Left colon (tissue), 2 donors: ENCODE measurements at places on chromosomes 7 and 10. TPM values are rescaled to one million over a fixed set of nuclear protein-coding genes. Genes with fewer than 3 reads are reported as not detected.

PSTK gene
- 2.0 TPM for total RNA-seq

C10orf67 gene
- total RNA-seq = not detected

ODAD2 gene
- 0.09 TPM for total RNA-seq

CRTAC1 gene
- 1.5 TPM for total RNA-seq

FAM25C gene
- total RNA-seq = not detected

NPSR1 gene
- not detected for total RNA-seq

GHRHR gene
- total RNA-seq = not detected

PNLIPRP2 gene
- total RNA-seq = 10.3 TPM

DNA sequence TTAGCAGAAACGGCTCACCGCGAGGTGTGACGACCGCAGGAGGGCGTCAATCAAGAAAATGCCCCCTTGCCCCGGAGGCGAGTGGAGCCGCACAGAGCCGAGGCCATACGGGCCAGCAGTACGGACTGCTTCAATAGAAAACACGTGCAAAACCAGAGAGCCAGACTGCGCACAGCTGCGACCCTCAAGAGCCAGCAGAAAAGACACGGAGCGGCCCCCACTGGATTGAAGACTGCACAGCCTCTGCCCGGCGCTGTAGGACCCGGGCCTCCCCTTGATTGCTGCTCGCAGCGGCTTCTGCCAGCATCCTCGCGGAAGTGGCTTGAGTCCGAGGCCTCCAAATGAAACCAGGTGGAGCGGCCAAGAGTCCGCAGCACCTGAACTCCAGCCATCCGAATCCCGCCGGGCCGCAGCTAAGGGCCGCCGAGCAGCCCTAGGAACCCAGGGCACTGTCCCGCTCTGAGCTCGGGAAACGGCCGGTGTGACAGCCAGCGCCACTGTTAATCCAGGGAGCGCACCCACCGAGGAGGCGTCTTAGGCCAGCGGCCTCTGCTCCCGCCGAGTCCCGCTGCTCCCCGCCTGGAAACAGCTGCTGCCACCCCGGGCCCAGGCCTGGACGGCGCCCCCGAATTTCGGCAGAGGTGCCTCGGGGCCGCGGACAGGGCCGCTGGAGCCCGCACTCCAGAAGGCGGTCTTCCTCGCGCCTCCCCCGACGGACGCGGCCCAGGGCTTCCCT, 660 bp upstream of the HHEX start:
- peak; percentile 30 for DNase-seq

GRCh38 chr7:112205343-112206237, 609 bp downstream of the DOCK4 start:
- DNase-seq = peak; percentile 69

- no peak for DNase-seq
These were observed 194.0 kb downstream of the PPP1R9A start for GRCh38 chr7:95101422-95101821.

- no peak for DNase-seq
These were observed 259.3 kb downstream of the SNX13 start for GRCh38 chr7:17680943-17681351.

GRCh38 chr7:33596686-33597085, 308.7 kb upstream of the BMPER start:
- DNase-seq = no peak

DNA sequence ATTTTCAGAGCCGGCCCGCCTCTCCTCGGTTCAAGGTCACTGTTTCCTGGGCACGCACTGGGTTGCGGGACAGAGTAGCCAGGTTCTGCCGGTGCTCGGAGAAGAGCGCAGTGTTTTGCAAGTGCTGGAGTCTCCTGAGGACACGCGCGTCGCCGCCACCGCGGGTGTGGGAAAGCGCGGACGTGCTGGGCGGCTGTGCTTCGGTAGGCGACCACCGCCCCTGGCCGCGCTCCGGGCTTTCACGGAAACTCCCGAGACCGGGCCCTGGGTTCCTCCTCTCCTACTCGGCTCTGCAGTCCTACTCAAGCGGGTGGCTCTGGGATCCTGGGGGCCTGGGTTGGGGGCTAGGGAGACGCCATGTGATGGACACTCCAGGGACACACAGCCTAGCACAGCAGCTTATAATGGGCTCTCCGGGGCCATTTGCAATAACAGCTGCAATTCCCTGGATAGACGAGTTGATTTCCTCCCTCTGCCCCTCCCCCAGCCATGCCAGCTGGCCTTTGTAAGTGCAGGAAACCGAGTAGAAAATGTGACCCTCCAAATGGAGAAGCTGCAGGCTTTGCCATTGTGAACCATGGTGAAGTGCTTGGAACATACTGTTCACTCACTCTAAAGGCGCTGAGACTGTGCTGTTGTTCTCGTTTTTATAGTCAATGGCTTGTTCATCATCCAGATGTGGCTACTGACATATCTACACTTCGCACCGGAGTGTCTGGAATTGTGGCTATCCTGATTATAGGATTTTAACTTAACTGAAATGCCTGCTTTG, 2.1 kb downstream of the FRAT1 start:
- DNase-seq = peak; percentile 45

DNA sequence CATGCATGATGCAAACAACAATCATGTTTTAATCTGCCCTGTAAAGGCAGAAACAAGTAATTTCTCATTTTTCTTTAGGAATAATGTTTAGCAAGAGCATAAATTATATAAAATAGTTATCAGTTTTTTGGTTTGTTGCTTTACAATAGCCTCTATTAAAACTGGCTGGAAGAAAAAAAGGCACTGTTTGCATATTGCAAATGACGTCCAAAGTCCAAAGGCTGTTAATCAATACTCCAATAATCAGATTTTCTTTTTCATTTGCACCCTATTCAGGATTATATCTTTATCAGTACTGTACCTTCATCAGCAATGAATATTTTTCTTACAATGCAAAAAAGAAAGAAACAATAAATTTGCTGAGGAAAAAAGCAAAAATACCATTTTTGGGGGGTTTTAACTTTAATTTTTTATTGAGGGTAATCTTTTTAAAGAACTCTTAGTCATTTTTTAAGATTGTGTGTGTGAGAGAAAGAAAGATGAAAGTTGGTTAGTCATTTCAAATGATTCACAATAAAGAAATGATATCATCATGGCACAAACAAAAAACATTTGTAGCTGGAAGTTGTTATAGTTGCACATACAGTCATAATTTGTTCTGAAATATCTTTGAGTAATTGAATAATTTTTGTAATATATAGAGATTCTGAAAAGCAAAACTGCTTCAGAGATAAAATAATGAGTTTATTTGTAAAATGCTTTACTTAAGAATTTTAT, 44.4 kb upstream of the AKR1C2 start:
- no peak for DNase-seq

DNA sequence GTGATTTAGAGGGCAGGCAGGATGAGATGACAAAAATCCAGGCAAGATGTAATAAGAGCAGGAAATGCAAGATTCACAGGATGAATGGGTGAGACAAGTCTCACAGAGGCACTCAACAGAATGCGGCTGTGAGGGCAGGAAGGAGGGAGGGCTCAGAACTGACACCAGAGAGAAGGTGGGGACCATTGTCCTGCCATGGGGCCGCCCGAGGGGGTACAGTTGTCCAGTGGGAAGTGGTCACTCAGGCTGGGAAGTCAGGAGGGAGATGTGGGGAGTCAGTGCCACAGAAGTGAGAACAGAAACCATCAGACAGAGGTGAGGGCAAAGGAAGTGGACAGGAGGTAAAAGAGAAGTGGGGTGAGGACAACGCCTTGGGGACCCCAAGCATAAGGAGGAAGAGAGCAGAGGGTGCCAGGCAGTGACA, 8.9 kb downstream of the HIP1 start:
- DNase-seq = no peak

DNA sequence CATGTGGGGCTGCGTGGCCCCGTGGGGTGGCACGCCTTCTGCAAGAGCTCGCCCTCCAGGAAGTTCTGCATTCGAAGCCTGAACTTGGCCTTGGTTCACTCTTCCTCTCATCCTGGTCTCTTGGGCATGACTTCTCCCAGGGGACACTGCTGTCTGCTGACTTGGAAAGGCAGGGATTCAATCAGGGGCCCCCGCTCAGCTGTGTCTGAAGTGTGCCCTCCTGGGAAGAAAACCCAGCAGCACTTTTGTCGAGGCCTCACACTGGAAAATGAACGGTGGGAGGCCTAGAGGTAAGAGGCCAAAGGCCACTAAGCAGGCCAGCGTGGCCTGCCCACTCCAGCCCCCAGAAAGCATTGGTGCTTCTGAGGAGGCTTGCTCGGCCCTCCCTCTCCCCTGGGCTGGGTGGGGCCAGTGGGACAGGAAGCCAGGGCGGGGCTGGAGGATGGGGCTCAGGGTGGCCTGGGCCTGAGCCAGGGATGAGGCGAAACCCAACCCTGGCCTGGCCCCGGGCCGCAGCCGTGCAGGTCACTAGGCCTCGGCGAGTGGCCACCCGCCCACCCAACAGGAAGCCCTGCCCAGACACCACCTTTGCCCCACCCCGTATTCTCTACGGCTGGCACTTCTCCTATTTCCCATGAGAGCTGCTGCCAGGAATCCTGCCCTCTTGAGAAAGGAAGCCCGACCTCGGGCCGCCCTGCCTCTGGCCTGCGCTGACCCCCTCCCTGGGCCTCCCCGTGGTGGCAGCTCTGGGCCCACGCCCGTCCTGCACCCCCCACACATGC, 81.1 kb downstream of the ZMIZ1 start:
- peak; percentile 81 for DNase-seq

GRCh38 chr10:34228066-34228465, 587.0 kb downstream of the PARD3 start:
- no peak for DNase-seq

GRCh38 chr10:4678023-4678950, 147.7 kb upstream of the AKR1E2 start:
- peak; percentile 33 for DNase-seq

DNA sequence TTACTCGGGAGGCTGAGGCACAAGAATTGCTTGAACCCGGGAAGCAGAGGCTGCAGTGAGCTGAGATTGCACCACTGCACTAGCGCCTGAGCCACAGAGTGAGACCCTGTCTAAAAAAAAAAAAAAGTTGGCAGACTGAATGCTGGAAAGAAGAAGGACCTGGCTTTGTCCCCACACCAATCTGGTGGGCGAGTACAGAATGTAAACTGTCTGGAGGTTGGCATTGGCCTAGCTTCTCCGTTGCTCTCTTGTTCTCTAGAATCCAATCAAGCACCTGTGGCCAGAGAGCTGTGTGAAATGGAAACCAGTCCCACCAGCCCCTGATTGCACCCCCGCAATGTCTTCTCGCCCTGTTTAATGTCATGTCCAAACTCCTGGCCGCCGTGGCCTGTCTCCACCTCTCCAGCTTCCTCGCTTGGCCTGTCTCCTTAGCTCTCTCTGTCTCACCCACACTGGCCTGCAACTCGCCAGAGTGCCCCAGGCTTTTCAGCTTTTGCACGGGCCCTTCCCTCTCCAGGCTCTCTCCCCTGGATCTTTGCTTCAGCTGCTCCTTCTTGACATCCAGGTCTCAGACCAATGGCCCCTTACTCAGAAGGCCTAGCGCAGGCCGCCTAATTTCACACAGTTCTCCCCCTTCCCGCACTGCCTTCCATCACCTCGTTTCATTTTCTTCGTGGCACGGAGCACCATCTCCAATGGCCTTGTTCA, 670 bp upstream of the AGK start:
- no peak for DNase-seq

DNA sequence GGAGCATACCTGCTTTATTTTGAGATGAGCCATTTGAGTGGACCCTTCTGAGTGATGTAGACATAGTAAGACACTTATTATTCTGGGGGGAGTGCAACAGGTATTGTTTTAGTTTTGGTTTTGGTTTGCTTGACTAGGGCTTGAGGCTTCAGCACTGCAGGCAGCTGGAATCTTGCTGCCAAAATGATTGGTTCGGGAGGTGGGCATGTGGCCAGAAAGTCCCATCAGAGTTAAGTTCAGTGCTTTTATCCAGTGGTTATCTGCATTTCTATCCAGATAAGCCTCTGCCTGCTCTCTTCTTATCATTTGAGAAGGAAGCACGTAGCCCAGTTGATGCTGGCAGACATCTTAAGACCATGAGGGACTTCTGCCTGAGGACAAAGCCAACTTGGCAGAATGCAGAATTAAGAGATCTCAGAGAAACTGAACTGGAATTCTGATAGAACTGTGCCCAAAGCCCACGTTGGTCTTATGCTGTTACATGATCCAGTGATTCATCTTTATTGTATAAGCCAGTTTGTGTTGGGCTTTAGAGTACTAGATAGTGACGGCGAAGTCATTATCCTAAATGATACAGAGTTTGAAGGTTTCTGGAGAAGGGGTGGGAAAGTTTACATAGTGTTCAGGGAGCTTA, 9.6 kb upstream of the JAZF1 start:
- DNase-seq = no peak

DNA sequence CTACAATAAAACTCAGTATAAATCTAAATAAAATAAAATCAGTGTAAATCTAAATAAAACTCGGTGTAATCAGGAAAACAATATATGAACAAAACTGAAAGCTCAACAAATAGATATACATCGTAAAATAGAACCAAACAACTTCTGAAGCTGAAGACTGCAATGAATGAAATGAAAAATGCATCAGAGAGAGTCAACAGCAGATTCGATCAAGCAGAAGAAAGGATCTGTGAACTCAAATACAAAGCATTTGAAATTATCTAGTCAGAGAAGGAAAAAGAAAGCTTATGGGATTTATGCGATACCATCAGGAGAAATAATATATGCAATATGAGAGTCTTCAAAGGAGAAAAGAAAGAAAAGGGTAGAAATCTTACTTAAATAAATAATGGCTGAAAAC, 255.0 kb downstream of the BICC1 start:
- DNase-seq = no peak

GRCh38 chr7:100353685-100354330, 4.1 kb upstream of the PILRB start:
- no peak for DNase-seq

- DNase-seq = no peak
These were observed 21.5 kb upstream of the OR6B1 start for GRCh38 chr7:143978585-143978984.

GRCh38 chr7:80960244-80960795, 41.5 kb upstream of the SEMA3C start:
- no peak for DNase-seq

- no peak for DNase-seq
These were observed 90.0 kb downstream of the PLXNA4 start for GRCh38 chr7:132486274-132486610.

- no peak for DNase-seq
These were observed 2.1 kb upstream of the WNT2 start for GRCh38 chr7:117324960-117325359.

DNA sequence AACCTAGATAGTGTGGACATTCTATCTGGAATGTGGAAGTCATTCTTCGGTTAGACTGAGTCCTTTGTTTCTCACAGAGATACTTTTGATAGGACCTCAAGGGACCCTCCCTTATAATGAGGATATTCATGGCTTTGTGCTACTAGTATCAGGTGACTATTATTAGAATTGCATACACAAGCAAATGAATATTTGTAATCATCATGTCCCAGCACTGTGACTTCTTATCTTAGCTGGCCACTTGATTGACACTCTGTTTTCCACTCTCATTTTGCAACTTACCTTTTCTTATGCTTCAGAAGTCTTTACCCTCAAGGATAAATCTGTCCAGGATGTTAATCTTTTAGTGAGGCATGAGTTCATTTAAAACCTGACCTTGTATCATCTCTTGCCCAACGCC, 268.2 kb upstream of the FZD1 start:
- DNase-seq = no peak

DNA sequence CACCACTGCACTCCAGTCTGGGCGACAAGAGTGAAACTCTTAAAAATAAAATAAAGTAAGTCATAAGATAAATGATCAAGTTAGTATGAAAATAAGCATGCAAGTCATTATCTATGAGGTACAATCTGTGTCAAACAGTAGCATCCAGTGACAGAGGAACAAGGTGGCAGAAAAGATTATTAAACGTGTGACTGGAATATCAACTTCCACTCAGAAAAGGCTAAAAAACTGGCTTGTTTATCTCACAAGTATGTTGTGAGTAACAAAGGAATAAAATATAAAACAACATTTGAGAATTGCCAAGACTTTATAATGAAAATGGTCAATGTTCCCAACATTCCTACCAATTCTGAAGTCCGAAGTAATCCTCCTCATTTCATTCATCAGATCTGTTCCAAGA, 30.3 kb downstream of the ITGB1 start:
- no peak for DNase-seq
